ENCODE measurements at places on chromosomes 2 and 18. TPM values are rescaled to one million over a fixed set of nuclear protein-coding genes. Genes with fewer than 3 reads are reported as not detected.

GRCh38 chr2:28339516-28340175 lies 53.0 kb upstream of the FOSL2 start:
- H3K4me1 ChIP-seq: no peaks in the 10 kb centered on the region
- no peaks in the 10 kb centered on the region for H3K27me3 ChIP-seq
- no peak overlapping the region for H3K4me3 ChIP-seq
- DNase-seq: no peak
- H3K27ac ChIP-seq: no peak overlapping the region

DNA sequence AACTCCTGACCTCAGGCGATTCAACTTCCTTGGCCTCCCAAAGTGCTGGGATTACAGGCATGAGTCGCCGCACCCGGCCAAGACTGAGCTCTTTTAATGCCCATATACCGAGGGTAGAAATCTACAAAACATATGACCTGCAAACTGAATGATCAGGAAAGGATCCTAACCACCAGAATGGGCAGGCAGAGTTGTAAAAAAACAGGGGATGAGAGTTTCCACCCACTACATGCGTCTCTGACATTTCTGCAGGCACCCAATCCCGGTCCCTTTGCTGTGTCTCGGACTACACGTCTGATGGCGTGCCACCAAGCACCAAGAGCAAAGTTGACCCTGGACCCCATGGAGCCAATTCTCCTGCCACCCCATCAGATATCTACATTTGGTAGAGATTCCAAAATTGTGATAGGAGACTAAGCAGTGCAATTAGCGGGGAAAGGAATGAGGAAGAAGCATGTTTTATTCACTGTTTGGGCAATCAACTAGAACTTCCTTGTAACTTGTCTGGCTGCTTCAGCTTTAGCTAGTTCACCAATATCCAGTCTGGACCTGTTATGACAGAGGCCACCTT lies 74.1 kb downstream of the ATP8B1 start:
- H3K36me3 ChIP-seq: no peaks in the 10 kb centered on the region
- no peaks in the 10 kb centered on the region for H3K27me3 ChIP-seq
- H3K4me3 ChIP-seq: no peak overlapping the region
- no peak for DNase-seq
- no peak overlapping the region for H3K27ac ChIP-seq

DNA sequence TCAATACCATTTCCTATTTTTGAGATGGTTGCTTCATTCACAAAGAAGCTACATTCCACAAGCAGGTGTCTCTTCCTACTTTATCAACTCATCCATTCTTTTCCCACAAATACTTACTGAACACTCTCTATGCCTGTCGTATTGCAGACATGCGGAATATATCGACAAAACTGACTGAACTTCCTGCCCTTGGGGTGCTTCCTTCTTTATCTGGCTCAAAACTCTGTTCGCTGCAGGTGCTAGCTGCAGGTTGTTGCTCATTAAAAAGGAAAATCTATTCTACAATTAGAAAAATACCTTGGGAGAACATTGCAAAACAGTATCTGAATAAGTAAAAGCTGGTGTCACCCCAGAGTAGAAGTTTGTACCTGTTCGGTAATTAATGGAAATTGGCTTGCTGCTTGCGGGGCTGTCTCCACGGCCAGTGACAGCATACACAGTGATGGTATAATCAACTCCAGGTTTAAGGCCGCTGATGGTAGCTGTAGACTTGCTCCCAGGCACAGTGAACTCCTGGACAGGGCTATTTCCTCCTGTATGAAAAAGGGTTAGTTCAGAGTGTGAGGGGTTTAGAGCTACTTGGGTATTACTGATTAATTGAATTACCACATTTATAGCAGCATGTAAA lies 52.1 kb downstream of the FN1 start:
- no peaks in the 10 kb centered on the region for H3K4me1 ChIP-seq
- no peak for DNase-seq
- no peaks in the 10 kb centered on the region for H3K27me3 ChIP-seq
- H3K27ac ChIP-seq: no peak overlapping the region

DNA sequence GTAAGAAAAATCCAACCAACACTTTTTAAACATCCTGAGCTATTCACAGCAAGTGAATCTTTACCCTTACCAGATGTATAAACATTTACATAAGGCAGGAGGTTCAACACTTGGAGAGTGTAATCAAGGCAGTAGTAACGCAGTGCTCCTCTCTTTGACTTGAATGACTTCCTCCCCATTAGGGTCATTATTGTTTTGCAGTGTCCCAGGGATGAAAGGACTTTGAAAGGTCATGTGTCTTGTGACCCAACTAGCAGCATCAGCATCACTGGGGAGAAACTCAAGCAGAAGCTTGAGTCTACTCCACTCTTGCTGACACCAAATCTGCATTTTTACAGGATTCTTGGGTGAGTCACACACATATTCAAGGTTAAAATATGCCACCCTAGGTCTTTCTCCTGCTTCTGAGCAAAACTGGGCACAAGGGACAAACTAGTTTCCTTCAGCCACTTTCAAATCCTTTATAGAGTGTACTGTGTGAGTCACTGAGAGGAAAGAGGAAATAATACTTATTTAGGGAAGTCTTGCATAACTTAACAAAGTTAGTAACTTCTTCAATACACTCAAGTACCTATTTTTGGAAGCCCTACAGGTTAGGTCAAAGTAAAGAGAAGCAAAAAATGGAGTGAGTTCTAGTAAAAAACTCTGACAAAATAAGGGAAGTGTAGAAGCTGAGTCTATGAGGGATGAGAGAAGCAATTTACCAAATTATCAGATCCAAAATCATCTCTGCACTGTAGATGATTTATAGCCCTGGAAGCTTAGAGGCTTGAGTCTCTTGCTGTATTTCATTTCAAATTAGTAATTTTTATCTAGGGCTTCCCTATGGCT lies 51.0 kb upstream of the EML4 start:
- H3K27ac ChIP-seq: no peak overlapping the region
- peaks cover 11% of the 10 kb centered on the region for H3K36me3 ChIP-seq
- no peak overlapping the region for H3K4me3 ChIP-seq
- H3K4me1 ChIP-seq: peaks cover 40% of the 10 kb centered on the region
- no peak for DNase-seq

GRCh38 chr2:9885036-9885684 lies 41.9 kb downstream of the TAF1B start:
- H3K27me3 ChIP-seq: no peaks in the 10 kb centered on the region
- H3K4me3 ChIP-seq: no peak overlapping the region
- DNase-seq: no peak
- H3K27ac ChIP-seq: peak overlapping the region; percentile 5

DNA sequence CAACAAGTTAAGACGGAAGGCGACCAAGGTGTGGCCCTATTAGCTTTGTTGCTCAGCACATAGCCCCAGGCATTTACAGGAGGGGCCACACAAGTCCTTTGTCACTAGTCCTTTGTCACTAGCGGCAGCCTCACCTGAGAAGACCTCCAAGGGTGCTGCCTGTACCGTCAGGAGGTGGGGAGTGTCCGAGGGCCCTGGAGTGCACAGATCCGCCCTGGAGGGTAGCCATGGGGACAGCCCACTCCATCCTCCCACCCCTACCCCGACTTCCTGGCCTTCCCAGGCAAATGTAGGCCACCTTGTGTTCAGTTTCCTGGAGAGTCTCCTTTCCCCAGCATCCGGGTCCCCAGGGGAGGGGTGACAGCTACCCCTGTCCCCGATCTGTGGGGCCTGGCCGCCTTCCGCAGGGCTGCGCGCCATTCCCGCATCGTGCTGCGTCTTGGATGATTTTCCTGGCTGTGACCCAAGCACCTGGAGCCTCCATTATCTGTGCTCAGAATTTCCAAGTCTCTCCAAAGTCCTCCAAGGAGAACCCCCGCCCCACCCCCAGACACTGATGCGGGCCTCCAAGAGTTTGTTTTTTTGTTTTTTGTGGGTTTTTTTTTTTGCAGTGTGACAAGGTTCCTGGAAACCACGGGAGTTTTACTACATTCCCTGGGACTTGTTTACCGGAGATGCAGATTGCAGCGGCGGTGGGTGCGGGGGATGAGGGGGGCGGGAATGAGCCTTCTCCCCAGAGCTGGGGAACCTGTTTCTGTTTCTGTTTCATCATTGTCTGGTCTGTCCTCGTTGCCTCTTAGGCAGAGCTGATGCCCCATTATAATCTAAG lies 28.6 kb downstream of the TEX44 start:
- DNase-seq: no peak
- H3K27me3 ChIP-seq: no peaks in the 10 kb centered on the region
- H3K36me3 ChIP-seq: peaks cover 3% of the 10 kb centered on the region
- H3K27ac ChIP-seq: peak overlapping the region; percentile 83
- peaks cover 55% of the 10 kb centered on the region for H3K4me1 ChIP-seq

DNA sequence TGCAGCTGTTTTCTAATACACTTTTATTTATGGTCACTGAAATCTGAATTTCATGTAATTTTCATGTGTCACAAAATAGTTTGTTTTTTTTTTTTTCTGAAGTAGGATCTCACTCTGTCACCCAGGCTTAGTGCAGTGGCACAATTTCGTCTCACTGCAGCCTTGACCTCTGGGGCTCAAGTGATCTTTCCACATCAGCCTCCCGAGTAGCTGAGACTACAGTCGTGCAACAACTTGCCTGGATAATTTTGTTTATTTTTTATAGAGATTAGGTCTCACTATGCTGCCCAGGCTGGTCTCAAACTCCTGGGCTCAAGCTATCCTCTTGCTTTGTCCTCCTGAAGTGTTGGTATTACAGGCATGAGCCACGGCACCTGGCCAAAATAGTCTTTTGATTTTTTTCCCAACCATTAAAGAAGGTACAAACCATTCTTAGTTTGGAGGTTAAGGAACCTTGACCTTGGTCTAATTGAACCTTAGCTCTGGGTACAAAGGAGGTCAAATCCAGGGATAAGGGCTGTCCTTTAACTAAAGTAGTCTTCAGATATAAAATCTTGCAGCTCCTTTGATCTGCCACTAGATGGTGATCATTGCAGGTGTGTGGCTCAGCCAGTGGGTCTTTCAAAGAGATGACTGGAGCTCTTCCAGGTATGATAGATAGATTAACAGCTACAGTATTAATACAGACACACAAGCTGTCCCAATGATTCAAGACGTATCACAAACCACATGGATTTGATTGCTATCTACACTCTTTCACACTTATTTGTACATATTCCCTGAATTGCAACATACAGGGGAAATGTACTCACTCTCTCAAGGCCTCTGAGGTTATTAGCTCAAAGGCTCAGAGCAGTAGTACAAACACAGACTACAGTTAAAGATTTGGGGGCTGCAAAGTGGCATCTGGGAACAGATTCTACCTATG lies 4.7 kb upstream of the KRCC1 start:
- no peak for DNase-seq
- H3K36me3 ChIP-seq: peaks cover under 1% of the 10 kb centered on the region
- no peak overlapping the region for H3K27ac ChIP-seq
- H3K27me3 ChIP-seq: peaks cover 2% of the 10 kb centered on the region

DNA sequence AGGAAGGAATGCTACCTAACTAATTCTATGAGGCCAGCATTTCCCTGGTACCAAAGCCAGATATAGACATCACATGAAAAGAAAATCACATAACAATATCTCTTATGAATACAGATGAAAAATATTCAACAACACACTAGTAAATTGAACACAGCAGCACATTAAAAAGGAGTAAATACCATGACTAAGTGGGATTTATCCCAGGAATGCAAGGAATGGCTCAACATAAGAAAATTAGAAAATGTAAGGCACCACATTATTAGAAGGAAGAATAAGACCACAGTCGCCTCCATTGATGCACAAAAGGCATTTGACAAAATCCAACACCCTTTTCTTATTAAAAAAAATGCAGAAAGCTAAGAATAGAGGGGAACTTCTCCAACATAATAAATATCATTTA lies 133.9 kb downstream of the TTC32 start:
- no peak for DNase-seq
- H3K27me3 ChIP-seq: peaks cover 5% of the 10 kb centered on the region
- no peak overlapping the region for H3K27ac ChIP-seq
- H3K4me1 ChIP-seq: no peaks in the 10 kb centered on the region
- H3K4me3 ChIP-seq: no peak overlapping the region

DNA sequence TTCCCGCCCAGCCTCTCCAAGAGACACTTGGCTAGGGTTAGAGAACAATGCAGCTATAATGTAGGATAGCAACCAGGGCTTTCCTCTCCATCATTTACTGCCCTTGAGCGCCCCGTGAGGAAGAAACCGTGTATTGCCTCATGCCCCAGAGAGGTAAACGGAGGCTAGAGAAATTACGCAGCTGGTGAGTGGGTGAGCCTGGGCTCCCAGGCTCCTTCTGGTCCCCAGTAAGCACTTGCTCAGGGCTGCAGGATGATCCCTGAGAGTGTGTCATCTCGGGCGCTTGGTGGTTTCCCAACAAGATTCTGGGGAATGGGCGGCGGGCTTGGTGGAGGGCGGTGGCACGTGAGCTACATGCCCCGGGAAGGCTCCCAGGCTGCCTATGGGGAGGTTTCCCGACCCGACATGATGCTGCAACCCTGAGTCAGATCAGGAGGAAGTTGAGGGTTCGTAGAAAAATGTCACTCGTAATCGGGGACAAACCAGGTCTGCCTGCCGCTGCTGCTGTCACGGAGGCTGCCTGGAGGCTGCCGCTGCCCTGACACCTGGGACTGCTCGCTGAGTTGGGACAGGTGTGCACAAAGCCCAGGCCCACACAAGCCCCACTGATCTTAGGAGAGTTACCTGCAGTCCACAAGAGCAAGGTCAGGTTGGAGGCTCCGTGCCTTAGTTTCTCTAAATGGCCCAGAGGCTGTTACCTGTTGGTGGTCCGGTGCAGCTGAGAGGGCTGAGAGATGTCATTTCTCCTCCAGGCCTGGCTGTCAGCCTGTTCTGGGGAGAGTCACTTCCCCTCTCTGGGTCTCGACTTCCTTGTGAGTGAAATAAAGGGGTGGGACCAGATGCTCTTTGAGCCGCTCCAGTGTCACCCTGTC lies at the start of gene GPR55:
TSS of gene GPR55 (minus strand) at position 773 of the 872 bp plus-strand sequence. CDS start 14,280 bp downstream, outside the sequence.
- H3K27ac ChIP-seq: peak within 1 kb of the TSS; percentile 84
- H3K27me3 ChIP-seq: peaks cover 37% of the 10 kb centered on the region
- H3K4me1 ChIP-seq: peaks cover 58% of the 10 kb centered on the region
- peak; percentile 24 for DNase-seq

DNA sequence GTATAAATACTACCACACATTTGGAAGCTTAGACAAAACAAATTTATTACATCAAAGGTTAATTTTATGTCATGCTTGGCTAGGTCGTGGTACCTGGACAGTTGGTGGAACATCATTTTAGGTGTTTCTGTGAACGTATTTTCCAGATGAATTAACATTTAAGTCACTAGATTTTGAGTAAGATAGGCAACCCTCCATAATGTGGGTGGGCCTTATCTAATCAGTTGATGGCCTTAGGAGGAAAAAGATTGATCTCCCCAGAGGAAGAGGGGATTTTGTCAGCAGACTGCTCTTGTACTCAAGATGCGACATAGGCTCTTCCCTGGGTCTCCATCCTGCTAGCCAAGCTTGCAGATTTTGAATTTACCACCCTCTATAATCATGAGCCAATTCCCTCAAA lies 85.0 kb downstream of the RPRM start:
- no peak for DNase-seq
- H3K27me3 ChIP-seq: no peaks in the 10 kb centered on the region
- no peak overlapping the region for H3K27ac ChIP-seq

The CD207 gene
- not detected for total RNA-seq

The SLC16A14 gene
- 3.1 TPM for total RNA-seq

The PXDN gene
- total RNA-seq: 1.7 TPM

The UGT1A10 gene
- total RNA-seq: not detected

The LAMA3 gene
- not detected for total RNA-seq

The CIB4 gene
- total RNA-seq: not detected

The GCG gene
- total RNA-seq: not detected
